CD8-positive, alpha-beta memory T cell (primary cell): ENCODE measurements at places on chromosomes 5 and 9.

- H3K27ac ChIP-seq, result no peak overlapping the region
- no peak for DNase-seq
- H3K4me1 ChIP-seq, result no peaks in the 10 kb centered on the region
- H3K4me3 ChIP-seq, result no peak overlapping the region
- H3K36me3 ChIP-seq, result no peaks in the 10 kb centered on the region
Measured at GRCh38 chr5:125912028-125912427, 511.2 kb upstream of the GRAMD2B start.

DNA sequence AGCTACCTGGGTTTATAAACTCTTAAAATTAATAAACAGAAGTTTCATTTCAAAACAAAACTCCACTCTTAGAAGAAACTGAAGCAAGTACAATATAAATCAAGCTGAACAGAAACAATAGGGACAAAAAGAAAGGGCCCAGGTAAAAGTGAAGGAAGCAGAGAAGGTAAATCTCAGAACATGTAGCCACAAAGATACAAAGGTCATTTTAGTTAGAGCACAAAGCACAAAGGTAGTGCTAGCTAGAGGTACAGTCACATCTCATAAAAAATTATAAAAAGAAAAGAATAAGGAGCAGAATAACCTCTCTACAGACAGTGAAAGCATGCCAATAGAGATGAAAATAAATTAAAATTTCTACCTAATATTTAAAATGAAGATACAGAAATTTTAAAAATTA is 90.4 kb upstream of the C5orf63 start:
- H3K36me3 ChIP-seq, result no peaks in the 10 kb centered on the region
- no peaks in the 10 kb centered on the region for H3K27me3 ChIP-seq
- no peak overlapping the region for H3K27ac ChIP-seq
- no peaks in the 10 kb centered on the region for H3K4me1 ChIP-seq
- DNase-seq, result no peak
- no peak overlapping the region for H3K4me3 ChIP-seq

- no peak overlapping the region for H3K27ac ChIP-seq
- no peak overlapping the region for H3K4me3 ChIP-seq
- H3K4me1 ChIP-seq, result no peaks in the 10 kb centered on the region
- H3K36me3 ChIP-seq, result no peaks in the 10 kb centered on the region
- DNase-seq, result no peak
- H3K27me3 ChIP-seq, result no peaks in the 10 kb centered on the region
Measured at GRCh38 chr5:178288401-178289368, 56.1 kb upstream of the PHYKPL start.

DNA sequence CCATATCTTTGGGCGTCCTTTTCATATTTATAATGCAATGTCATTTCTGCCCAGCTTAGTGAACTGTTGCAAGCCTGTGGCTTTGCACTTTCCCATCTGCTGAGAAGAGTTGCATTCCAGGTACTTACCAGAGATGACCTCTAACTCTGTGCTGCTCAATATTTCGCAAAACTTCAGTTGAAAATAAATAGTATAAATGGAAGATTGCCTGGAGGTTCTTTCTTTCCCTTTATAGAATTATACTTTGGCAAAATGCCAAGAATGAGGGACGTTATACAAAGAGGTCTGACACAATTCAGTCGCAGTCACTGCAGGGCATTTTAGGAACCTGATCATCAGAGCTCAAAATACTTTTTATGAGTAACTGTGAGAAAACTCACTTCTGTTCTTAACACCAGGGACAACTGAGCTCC is 18.9 kb upstream of the VLDLR start:
- no peaks in the 10 kb centered on the region for H3K4me1 ChIP-seq
- no peaks in the 10 kb centered on the region for H3K27me3 ChIP-seq

DNA sequence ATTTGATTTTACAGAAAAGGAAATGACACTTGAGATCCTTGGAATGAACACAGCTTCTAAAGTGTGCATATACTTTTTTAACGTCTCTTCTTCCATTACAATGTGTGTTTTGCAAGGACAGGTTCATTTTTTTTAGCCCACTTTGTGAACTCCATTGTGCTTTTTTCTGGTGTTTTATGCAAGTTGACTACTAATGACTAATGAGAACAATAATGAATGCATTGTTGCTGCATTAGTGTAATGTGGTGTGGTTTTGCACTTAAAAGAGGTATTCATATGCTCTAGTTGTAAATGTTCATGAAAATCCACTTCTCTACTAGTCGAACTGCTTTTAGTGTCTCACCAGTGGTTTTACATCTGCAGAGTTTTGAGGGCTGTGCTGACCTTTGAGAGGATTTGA is 93.6 kb downstream of the UHRF2 start:
- DNase-seq, result no peak
- H3K27ac ChIP-seq, result no peak overlapping the region
- no peaks in the 10 kb centered on the region for H3K27me3 ChIP-seq
- no peaks in the 10 kb centered on the region for H3K4me1 ChIP-seq
- H3K36me3 ChIP-seq, result peaks cover 28% of the 10 kb centered on the region

DNA sequence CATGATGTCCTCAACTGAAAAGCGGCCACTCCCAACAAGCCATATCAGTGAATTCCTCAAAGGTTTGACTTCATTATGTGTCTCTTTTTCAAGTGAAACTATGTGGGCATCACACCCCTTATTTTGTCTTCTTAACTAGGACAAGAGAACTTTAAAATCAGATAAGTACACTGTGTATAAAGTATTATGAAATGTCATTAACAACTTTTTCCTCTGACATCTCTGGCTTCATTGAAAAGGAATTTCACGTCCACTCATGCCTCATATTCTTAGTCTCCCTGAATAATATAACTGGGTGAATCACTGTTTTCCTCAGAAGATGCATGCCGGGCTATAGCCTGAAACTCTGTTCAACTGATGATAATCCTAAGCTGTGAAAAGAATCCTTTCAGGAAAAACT is 415.8 kb downstream of the ACTL7B start:
- H3K27ac ChIP-seq, result no peak overlapping the region
- no peaks in the 10 kb centered on the region for H3K36me3 ChIP-seq
- DNase-seq, result no peak
- no peaks in the 10 kb centered on the region for H3K4me1 ChIP-seq
- H3K4me3 ChIP-seq, result no peak overlapping the region
- H3K27me3 ChIP-seq, result no peaks in the 10 kb centered on the region

DNA sequence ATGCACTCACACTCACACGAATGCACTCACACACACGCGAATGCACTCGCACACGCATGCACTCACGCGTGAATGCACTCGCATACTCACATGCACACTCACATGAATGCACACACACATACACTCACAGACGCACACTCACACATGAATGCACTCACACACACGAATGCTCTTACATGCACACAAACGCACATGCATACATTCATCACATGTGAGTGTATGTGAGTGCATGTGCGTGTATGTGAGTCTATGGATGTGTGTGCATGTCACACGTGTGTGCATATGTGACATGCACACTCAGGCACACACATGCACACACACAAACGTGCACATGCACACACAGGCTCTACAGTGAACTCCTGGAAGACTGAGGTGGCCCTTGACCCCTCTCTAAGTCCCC is 121.7 kb downstream of the ADAMTS2 start:
- DNase-seq, result no peak
- H3K27ac ChIP-seq, result no peak overlapping the region
- H3K36me3 ChIP-seq, result no peaks in the 10 kb centered on the region

GRCh38 chr9:108761655-108762347 is 94.0 kb downstream of the ACTL7B start:
- no peaks in the 10 kb centered on the region for H3K4me1 ChIP-seq
- H3K27ac ChIP-seq, result no peak overlapping the region
- no peaks in the 10 kb centered on the region for H3K27me3 ChIP-seq
- H3K36me3 ChIP-seq, result no peaks in the 10 kb centered on the region

DNA sequence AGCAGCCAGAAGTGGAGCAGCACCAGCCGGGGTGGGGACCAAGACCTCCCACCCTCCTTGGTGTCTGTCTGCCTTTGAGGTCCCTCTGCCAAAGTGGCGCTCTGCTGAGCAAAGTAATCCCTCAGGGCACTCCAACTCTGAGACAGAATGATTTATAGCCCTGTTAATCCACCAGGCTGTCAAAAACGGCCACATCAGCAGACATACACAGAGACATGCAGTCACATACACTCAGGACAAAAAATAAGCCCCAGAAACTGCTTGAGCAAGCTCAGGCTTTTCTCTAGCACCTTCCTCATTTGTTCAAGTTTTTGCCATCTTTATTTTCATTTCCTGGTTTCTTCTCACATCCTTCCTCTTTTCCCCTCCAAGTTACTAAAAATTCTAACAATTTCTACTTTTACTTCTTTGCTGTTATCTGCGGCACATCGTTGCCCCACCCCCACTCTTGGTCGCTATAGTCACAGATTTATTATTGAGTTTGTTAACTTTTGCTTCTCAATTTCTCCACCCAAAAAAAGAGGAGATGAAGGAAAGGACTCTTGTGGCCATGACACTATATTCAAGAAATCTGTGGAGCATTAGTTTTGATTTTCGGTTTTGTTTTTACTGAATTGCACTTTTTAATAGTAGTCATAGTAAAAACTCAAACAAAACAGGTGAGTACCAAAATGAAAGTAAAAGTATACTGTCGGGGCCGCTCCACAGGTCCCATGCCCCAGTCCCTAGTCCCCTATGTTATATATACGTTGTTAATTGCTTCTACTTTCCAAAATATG is 17.4 kb upstream of the ADRB2 start:
- no peak for DNase-seq
- H3K27me3 ChIP-seq, result no peaks in the 10 kb centered on the region
- peaks cover 15% of the 10 kb centered on the region for H3K4me1 ChIP-seq
- peak overlapping the region; percentile 55 for H3K27ac ChIP-seq

GRCh38 chr5:103469288-103470040 is 93.1 kb downstream of the NUDT12 start:
- no peak overlapping the region for H3K4me3 ChIP-seq
- H3K27me3 ChIP-seq, result no peaks in the 10 kb centered on the region
- H3K36me3 ChIP-seq, result no peaks in the 10 kb centered on the region
- DNase-seq, result no peak

DNA sequence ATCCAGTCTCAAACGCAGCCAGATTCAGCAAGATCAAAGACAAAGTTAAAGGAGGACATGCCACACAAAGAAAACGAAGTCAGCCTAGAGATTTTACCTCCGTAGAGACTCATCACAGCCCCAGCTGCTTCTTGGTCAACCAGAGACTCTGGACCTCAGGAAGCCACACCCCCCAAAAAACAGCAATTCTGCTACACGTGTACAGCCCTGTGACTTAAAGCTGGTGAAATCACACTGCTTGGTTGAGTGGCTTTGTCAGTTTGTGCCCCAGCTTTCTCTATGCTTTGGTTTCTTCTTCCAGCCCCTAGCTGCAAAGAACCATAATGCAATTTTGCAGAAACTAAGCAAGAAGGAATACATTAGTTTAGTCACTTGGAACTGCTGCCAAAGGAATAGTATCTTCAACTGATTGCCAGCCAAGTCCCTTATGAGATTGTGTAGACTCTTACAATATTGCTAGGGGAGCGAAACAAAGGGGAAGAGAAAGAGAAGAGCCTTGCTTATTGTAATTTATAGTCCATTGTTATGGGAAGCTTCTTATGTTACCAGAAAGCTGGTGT is 158.8 kb upstream of the ZNF462 start:
- H3K36me3 ChIP-seq, result no peaks in the 10 kb centered on the region
- H3K27ac ChIP-seq, result no peak overlapping the region
- DNase-seq, result no peak
- no peaks in the 10 kb centered on the region for H3K27me3 ChIP-seq
- H3K4me3 ChIP-seq, result no peak overlapping the region

GRCh38 chr5:69492923-69493395 is 369 bp downstream of the OCLN start:
- H3K36me3 ChIP-seq, result no peaks in the 10 kb centered on the region
- H3K4me3 ChIP-seq, result no peak overlapping the region
- H3K27ac ChIP-seq, result no peak overlapping the region
- DNase-seq, result no peak
- peaks cover 10% of the 10 kb centered on the region for H3K27me3 ChIP-seq
- no peaks in the 10 kb centered on the region for H3K4me1 ChIP-seq

DNA sequence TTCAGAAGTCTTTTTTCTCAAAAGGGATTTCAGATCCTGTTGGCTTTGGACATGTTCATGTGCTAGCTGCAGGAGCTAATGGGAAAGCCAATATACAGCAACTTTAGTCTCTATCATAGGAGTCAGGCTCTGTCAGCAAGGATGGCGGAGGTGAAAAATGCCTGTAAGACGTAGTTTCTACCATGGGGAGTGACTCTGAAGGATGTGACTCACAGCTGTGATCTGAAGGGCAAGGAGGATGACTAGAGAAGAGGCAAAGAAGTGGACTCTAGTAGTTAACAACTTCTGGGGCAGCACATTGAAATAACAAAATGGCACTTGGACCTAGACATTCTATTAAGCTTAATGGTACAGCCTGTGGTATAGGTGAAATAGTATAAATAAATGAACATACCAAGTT is 3.1 kb upstream of the NDUFS4 start:
- H3K36me3 ChIP-seq, result no peaks in the 10 kb centered on the region
- no peak for DNase-seq
- peaks cover 9% of the 10 kb centered on the region for H3K27me3 ChIP-seq
- peaks cover 18% of the 10 kb centered on the region for H3K4me1 ChIP-seq

DNA sequence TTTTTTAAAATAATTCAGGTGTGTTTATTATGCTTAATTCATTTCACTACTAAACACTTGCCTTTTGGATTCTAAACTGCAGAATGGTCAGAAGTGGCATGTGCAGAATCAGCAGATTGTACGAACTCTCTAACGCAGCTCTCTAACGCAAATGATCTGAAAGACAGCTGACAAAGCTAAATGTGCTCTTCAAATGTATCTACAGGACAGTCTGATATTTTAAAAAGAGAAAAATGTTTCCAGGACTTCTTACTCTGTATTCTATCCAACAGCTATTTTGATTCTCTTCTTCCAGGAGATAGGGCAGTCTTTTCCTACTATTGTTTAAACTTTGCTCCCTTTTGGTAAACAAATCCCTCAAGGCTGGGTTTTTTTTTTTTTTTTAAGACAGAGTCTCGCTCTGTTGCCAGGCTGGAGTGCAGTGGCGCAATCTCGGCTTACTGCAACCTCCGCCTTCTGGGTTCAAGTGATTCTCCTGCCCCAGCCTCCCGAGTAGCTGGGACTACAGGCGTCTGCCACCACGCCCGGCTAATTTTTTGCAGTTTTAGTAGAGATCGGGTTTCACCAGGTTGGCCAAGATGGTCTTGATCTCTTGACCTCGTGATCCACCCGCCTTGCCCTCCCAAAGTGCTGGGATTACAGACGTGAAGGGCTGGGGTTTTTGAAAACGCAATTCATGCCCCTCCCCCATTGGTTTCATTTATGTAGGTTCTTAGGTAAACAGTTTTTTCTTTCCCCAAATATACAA is 1.2 kb downstream of the NMRK1 start:
- no peak for DNase-seq
- no peaks in the 10 kb centered on the region for H3K27me3 ChIP-seq
- peaks cover 12% of the 10 kb centered on the region for H3K36me3 ChIP-seq
- peaks cover 49% of the 10 kb centered on the region for H3K4me1 ChIP-seq

DNA sequence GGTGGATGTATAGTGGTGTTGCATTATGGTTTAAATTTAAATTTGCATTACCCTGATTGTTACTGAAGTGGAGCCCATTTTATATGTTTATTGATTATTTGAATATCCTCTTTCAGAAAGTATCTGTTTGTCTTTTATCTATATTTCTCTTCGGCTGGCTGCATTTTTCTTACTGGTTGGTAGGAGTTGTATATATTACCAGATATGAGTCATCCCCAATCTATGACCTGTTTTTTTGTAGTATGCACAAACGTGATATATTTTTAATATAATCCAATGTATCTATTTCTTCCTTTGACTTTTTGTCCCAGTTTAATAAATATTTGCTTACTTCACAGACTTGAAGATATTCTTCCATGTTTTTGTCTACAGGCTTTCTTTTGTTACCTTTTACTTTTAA is 29.3 kb upstream of the CAMK4 start:
- H3K4me3 ChIP-seq, result no peak overlapping the region
- no peak overlapping the region for H3K27ac ChIP-seq
- H3K4me1 ChIP-seq, result no peaks in the 10 kb centered on the region
- H3K27me3 ChIP-seq, result no peaks in the 10 kb centered on the region
